ENCODE measurements at places on chromosomes 6 and 20.

DNA sequence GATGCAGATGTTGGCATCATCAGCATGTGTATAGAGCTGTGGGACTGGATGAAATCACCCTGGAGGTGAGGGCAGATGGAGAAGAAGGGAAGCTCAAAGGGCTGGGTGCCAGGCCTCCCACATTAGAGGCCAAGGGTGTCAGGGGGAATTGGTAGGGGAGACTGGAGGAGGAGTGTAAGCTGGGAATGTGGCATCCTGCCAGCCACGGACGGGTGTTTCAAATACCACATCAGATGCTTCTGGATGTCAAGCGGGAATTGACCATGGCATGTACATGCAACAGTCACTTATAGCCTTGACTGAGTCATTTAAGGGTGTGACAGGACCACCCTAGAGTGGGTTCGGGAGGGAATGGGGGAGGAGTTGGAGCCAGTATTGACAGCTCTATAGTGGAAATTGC, 9.6 kb downstream of the ERGIC3 start:
- DNase-seq, result no peak

DNA sequence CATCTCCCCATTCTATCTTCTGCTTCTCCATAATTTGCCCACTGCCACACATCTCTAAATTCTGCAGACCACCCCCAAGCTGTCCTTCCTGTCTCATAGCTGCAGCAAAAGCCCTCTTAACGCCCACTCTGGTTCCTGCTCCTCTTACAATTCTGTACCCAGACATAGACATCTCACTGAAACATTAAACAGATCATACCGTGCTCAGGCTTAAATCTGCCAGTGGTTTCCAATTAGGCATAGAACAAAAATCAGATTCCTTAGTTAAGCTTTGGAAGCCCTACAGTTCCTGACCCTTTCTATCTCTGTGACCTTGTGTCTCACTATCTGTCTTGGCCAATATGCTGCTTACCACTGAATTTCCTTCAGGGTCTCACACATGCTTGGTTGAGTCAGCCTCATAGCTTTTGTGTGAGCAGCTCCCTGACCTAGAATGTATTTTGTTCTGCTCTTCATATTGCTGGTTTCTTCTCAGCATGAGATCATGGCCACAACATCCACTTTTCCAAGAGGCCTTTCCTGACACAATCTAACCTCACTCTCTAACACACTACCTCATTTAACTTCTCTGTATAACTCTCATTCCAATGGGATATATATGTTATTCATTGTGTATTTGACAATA, 749.7 kb downstream of the MAFB start:
- DNase-seq, result no peak

DNA sequence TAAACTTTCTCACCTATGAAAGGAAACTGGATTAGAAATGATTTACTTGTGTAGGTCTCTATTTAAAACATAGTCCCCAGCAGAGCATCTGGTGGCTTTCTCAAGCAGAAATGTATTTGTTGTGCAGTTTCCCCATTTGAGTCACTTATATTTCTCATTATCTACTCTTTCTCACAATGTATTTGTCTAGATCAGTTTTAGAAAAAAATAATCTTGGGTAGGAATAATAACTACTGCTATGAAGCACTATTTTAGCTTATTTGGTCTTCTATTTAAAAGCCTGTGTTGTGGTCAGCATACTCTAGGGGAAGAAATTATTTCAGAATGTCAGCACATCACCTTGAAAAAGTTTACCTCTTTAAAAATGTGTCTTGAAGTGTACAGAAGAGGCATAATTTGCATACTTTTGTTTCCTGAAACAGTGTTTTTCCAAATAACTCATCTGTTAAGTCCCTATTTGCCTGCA, 60.9 kb upstream of the PRL start:
- DNase-seq, result no peak

DNA sequence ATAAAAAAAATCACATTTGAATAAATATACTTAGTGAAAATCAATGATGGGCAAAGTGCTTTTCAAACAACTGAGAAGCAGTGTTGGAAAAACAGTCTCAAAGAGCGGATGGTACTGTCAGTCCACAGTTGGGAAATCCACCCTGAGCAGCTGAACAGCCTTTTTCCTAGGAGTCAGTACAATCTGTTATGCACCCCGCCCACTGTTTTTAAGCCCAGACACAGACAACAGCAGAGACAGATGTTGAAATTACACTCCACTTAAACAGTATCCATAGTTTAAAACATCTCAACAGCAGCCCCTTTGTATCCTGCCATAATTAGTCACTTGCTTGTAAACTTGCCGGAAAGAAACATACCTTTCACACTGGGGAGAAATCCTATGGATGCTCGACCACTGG, 372 bp downstream of the KIAA0408 start:
- no peak for DNase-seq

- no peak for DNase-seq
Observed at GRCh38 chr6:109263873-109264700, 118.2 kb downstream of the CD164 start.

DNA sequence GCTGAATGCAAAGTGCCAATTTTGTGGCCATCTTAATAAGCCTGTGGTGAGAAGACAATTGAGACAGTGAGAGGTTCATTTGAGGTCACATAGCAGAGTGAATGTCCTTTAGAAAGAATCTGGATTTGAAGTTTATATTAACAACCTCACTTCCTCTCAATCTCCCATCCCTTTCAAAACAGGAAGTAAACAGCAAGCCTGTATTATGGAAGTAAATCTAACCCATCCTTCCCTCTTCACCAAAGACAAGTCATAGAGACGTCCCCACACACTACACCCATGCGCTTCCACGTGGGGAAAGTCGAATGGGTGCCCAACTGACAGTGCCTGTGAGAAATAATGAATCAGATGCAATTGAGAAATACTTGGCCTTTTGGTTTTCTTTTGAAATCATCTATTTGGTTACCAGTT, 28.8 kb upstream of the CCND3 start:
- DNase-seq, result peak; percentile 41

DNA sequence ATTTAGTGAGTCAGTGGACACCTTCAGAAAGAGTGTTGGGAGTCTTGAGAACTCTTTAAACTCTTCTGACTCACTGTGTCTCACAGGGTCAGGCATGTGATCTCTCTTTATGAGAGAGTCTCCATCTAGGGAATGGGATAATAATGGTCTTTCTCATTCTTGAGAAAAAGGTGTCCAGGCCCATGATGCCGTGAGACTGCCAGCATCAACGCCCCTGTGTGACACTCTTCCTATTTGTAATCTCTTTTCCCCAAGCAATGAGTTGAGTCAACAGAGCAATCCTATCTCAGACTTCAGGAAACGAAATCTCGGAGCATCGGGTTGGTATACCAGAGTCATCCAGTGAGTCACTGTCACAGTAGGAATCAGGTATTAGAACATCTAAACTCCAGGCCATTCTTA, 82.3 kb upstream of the BMP2 start:
- no peak for DNase-seq

DNA sequence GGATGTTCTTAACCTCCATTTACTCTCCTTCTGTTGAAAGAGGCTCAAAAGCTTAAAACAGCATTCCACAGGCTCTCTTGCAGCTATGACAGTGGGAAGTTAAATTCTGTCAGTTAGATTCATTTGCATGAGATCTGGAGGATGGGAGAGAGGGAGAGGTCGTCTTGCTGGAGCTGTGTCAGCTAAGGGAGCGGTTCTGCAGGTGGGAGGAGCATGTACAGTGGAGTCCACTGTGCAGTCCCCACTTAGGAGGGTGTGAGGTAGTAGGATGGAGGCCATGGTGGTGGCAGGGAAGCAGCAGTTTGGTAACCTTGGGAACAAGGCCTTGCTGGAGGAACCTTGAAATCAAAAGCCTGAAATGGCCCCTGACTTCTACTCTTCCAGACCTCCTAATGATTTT, 12.0 kb upstream of the B4GALT5 start:
- no peak for DNase-seq

- DNase-seq, result no peak
Observed at GRCh38 chr20:54323227-54323734, 115.4 kb downstream of the PFDN4 start.

DNA sequence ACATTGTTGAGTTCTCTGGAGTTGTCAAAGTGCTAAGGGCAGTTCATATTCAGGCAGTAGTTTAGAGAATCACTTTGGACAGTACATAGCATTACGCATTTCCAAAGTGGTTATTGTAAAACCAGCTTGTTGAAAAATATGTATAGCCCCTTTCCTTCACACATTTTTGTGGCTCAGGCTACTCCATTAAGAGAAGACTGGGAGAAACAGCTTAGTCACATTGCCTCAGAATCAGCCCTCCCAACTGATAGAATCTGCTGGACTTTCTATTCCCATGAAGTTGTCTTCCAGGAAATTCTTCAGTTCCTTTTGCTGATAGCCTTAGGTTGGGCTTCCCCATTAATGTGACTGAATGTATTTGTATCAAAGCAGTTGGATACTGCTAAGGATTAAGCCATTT, 39.5 kb upstream of the HDGFL1 start:
- DNase-seq, result no peak

- no peak for DNase-seq
Observed at GRCh38 chr6:148827416-148828045, 80.7 kb downstream of the UST start.

DNA sequence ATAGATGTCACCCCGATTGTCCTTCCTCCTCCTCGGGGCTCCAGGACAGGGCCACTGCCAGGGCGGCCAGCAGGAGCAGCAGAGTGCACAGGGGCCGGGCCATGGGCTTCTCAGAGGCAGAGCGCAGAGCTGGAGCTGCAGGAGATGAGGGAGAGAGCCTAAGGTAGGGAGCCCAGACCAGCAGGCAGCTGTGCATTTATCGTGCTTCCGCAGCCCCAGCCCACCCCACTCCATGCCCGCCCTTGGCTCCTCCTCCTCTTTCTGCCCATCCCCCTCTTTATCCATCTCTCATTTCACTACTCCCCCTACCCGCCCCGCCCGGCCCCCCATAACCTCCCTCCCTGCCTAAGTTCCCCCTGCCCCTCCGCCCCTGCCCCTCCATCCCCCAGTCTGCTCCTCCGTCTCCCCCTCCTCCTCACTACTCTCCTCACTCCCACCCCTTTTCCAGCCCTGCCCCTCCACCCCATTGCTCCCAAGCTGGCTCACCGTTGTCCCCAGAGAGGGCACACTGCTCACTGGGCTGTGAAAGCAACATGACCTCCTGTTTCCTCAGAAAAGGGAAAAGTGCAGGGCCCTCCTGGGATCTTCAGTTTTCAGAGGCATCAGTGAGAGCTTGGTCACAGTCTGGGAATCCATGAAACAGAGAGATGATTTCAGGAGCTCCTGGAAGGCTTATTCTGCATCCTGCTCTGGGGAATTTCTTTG, 25.5 kb upstream of the CST1 start:
- DNase-seq, result no peak

GRCh38 chr20:3661814-3662665, 1.2 kb downstream of the GFRA4 start:
- no peak for DNase-seq

DNA sequence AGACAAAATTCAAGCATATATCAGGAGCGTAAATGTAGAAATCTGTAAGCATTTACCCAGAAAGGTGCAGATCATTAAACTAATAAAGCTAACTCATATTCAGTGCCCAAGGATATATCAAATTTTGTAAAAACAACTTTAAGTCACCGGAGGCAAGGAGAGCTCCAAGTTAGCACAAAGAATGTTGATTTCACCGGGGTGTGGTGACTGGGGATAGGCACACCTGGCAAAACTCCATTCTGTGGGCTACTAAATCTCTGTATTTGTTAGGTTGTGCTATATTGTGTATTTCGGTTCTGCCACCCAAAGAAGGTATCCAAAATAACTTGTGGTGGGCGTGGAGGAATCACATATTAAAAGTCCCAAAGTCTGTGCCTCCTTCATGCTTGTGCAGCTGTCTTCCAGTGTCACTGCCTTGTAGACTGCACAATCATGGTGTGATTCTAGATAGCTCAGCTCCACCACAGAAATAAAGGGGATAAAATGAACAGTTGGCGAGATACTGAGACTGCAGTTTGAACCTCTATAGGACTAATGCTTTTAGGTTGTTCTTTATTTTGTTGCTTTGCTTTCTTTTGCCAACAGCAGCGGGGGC, 111.6 kb downstream of the GMDS start:
- DNase-seq, result no peak

- DNase-seq, result no peak
Observed at GRCh38 chr6:130717657-130718056, 109.5 kb upstream of the SMLR1 start.

- DNase-seq, result no peak
Observed at GRCh38 chr6:152150196-152150595, 342.7 kb downstream of the ESR1 start.

- DNase-seq, result peak; percentile 78
Observed at GRCh38 chr6:36666826-36667591, 11.5 kb upstream of the CDKN1A start.

DNA sequence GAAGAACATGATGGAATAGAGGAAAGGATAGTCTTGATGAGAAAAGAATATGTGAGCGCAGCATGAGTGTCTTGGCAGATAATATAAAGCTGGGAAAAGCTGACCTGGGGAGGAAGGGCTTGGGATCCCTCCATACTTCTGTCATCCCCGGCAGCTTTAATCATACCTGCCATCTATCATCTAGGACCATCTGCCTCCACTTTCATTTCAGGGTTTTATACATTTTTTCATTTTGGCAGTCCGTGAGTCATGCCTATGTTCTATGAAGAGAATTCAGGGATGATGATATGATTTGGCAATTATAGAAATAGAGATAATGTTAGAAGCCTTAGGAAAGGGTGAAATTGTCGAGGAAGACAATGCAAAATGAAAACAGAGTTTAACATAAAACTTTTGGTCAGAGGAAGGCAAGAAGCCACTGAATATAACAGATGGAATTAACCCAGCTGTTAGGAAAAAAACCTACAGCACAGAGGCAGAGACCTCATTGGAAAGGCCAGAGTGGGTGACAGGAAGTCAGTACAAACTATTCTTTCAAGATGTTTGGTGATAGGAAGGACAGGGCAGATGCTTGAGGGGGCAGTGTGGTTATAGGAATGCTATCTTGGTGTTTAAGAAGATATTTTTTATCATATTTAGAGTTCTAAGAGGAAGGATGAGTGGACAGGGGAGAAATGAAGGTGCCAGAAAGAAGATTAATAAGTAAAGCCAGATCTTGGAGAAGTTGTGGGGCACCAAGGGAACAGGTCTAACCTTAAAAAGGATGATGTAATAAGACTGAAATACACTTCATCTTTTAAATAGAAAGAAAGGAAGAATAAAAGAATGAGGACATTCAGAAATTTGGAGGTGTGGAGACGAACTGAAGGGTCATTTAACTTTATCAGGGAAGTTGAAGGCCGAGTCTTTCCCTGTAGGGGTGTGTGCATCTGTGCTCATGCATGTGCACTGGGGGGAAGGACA, 37.8 kb downstream of the MARCKS start:
- DNase-seq, result no peak

GRCh38 chr6:17688481-17688880, 18.2 kb downstream of the NUP153 start:
- no peak for DNase-seq

- DNase-seq, result no peak
Observed at GRCh38 chr20:24453869-24454268, 15.6 kb upstream of the SYNDIG1 start.

GRCh38 chr20:40681165-40681564, 7.9 kb downstream of the MAFB start:
- no peak for DNase-seq

GRCh38 chr6:6634735-6635075, 46.2 kb downstream of the LY86 start:
- no peak for DNase-seq

GRCh38 chr6:104218116-104218515, 641.6 kb downstream of the HACE1 start:
- DNase-seq, result no peak
